ENCODE measurements at places on chromosomes 1 and 21.
A peak's percentile ranks its signal among the peaks of the same experiment; 100 is the strongest.

- H3K27me3 ChIP-seq: peaks cover 15% of the 10 kb centered on the region
- H3K27ac ChIP-seq: no peak overlapping the region
- no peaks in the 10 kb centered on the region for H3K4me1 ChIP-seq
- no peak for DNase-seq
- H3K36me3 ChIP-seq: no peaks in the 10 kb centered on the region
Observed at GRCh38 chr1:33608825-33609400, 136.5 kb downstream of the ZSCAN20 start.

DNA sequence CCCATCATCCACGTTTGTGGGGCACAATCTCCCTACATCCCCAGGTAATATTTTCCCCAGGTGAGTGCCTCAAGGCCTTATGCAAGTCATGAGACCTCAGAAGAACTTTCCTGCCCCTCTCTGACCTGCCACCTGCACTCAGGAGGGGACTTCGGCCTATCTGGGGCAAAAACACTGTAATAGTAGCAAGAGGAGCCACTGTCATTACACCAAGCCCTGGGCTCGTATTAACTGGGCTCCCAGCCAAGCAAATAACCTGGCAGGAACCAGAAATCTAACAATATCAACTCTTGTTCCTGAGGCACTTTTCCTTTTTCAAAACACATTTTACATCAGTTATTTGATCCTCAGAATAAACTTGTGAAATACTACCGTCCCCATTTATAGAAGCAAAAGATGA, 30.9 kb downstream of the LAMB3 start:
- peaks cover 12% of the 10 kb centered on the region for H3K36me3 ChIP-seq
- peaks cover 1% of the 10 kb centered on the region for H3K27me3 ChIP-seq
- peaks cover 38% of the 10 kb centered on the region for H3K4me1 ChIP-seq
- DNase-seq: no peak

- H3K4me1 ChIP-seq: peaks cover 85% of the 10 kb centered on the region
- no peaks in the 10 kb centered on the region for H3K27me3 ChIP-seq
- H3K4me3 ChIP-seq: peak overlapping the region; percentile 60
- H3K36me3 ChIP-seq: peaks cover 34% of the 10 kb centered on the region
- peak overlapping the region; percentile 59 for H3K27ac ChIP-seq
Observed at GRCh38 chr1:97901017-97901658, 19.7 kb downstream of the DPYD start.

DNA sequence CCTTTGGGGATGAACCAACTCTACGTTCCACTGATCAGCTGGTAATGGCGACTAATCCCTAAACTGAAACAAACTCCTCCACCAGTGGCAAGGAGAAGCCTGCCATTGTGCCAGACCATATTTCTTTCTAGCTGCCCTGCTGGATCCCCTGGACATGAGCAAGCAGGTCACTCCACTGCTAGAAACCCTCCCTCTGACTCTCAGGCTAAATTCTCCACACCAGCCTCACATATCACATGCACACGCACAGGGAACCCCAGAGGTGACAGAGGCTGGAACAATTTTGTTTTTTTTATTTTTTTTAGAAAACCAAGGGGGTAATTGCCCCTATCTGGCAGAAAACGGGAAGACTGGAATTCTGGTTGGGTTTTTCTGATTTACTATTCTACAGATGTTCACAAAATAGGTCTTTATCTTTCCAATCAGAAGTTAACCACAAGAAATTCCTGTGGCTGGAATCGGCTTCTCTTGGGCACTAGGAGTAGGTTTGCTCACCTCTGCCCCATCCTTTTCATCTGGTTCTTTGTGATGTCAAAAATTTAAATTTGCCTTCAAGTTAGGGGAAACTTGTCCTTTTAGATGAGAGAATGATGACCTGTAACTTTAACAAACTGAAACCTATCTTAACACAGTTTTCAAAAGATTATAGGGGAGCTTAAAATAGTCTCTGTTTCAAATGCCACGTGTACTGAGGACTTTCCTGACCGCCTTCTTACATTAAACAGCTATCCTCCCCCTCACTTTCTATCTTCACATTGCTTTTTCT, 258.1 kb downstream of the SDCCAG8 start:
- DNase-seq: peak; percentile 64
- peak overlapping the region; percentile 56 for H3K4me3 ChIP-seq
- H3K27me3 ChIP-seq: peaks cover 1% of the 10 kb centered on the region
- H3K27ac ChIP-seq: peak overlapping the region; percentile 69
- H3K4me1 ChIP-seq: peaks cover 23% of the 10 kb centered on the region

DNA sequence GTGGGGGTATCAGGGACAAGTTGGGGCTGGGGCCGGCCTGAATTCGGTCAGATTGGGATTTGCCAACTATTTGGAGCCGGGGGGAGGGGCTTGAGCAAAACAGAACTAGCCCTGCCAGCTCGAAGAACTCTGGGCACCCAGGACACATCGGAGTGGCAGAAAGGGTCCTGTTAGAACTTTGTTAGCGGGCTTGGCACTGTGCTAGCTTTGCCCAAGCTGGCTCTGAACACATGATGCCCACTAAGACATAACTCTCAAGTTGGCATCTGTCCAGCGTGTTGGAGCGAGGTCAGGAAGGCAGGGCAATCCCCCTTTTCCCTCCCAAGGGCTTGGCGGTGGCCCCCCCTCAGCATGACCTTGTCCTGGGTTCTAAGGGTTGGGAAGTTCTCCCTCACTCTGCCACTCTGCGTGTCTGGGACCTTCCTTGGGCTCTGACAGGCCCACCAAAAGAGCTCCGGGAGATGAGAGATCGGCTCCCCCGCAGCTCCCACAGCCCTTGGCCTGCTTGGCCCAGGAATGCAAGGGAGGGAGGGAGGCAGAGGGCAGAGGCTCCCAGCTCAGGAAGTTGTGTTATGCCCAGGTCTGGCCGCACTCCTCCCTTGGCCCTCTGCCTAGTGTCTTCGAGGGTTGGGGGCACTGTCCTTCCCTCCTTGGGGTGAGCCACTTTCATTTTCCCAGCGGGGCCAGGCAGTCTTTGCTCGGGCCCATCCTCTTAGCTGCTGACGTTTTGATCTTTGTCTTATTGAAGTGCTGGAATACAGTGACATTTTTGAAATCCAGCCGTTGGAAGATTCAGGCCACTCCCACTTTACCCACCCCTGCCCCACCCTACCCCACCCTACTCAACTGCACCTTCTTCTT, 1.2 kb downstream of the LMNA start:
- H3K4me1 ChIP-seq: peaks cover 59% of the 10 kb centered on the region
- H3K27ac ChIP-seq: peak overlapping the region; percentile 98
- H3K36me3 ChIP-seq: peaks cover 54% of the 10 kb centered on the region
- H3K27me3 ChIP-seq: peaks cover 55% of the 10 kb centered on the region
- peak; percentile 57 for DNase-seq

DNA sequence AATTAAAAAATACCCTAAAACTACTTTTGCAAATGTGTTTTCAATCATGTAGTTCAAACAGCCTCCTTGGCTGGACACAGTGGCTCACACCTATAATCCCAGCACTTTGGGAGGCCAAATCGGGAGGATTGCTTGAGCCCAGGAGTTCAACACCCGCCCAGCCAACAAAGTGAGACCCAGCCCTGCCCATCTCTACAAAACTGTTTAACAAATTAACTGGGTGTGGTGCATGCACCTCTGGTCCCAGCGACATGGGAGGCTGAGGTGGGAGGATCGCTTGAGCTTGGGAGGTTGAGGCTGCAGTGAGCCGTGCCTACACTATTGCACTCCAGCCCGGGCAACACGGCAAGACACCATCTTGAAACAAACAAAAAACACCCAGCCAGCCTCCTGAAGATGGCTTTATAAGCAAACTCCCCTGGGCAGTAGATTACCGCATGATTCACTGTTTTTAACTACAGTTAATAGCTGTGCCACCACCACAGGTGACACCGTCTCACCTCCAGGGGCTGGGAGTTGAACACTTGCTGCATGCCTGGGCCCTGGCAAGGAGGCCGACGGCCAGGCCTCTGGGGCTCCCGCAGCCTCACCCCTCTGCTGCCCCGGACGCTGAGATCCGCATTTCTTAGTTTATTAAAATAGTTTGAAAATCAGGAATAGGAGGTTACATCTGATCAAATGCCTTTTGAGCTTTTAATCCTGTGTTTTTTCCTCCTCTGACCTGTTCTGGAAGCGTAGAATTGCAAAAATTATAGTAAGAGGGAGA, 16.2 kb downstream of the PTTG1IP start:
- H3K27me3 ChIP-seq: peaks cover 2% of the 10 kb centered on the region
- no peak overlapping the region for H3K4me3 ChIP-seq
- H3K36me3 ChIP-seq: peaks cover 48% of the 10 kb centered on the region
- peaks cover 18% of the 10 kb centered on the region for H3K4me1 ChIP-seq
- no peak overlapping the region for H3K27ac ChIP-seq

DNA sequence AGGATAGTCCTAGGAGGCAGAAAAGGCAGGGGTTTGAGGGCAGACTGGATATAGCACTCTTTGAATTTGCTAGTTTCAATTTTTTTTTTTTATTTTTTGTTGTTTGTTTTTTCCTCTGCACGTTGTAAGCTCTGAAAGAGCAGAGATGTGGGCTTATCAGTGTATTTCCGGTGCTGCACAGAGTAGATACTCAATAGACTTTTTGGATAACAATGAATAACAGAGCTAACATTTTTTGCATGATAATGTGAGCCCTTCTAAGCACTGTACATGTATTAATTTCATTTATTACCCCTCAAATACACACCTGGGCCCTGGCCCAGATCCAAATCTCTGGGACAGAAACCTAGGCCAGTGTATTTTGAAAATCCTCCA, 17.1 kb upstream of the PARP1 start:
- H3K27me3 ChIP-seq: peaks cover 30% of the 10 kb centered on the region
- DNase-seq: no peak
- no peak overlapping the region for H3K27ac ChIP-seq
- H3K4me3 ChIP-seq: no peak overlapping the region
- H3K4me1 ChIP-seq: no peaks in the 10 kb centered on the region
- H3K36me3 ChIP-seq: no peaks in the 10 kb centered on the region

DNA sequence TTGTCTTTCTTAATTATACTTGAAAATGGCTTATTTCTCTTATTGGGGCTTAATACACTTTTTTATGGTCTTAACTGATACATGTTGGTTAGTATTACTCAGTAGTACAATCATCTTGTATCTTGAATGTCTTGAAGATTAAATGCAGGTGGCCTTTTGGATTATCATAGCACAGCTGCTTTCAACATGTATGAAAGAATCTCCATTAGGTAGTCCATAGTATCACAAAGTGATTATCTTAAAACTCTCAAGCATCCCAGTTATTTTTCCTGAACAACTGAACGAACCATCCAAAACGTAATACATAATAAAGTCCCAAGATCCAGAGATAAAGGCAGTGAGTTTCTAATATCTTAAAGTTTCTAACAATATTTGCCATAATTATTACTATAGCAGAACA, 51.7 kb upstream of the MYOCOS start:
- H3K27ac ChIP-seq: no peak overlapping the region
- H3K4me3 ChIP-seq: no peak overlapping the region
- no peaks in the 10 kb centered on the region for H3K27me3 ChIP-seq

Data from HFFc6 (cell line).